ENCODE measurements at places on chromosomes 4 and X.

DNA sequence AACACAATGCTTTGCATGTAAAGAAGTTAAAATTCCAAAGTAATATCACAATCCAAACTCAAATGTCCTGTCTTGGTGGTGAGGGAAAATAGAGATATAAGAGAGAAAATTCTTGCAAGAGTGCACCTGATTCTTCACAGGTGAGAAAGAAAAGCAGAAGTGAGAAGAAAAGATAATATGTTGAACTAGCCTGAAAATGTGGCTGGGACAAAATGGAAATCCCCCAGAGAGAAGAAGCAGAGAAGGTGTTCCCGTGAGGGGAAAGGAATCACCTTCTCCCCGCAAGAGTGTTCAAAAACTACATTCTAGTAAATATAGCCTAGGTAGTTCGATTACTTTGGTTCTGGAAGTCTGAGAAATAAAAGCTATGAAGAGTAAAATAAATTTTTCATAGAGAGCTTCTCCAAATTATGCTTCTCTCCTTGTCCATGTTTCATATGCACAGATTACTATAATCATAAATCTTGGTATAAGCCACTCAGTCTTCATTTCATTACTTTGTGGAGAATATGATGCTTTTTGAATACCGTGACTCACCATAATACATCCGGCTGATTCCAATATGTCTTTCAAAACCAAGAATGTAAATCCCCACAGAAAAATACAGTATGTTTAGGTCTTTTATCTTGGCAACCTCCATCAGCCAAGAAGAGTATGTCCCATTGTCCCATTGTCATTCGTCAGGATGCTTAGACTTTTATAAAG, 63.1 kb downstream of the COX18 start:
- DNase-seq, result no peak

DNA sequence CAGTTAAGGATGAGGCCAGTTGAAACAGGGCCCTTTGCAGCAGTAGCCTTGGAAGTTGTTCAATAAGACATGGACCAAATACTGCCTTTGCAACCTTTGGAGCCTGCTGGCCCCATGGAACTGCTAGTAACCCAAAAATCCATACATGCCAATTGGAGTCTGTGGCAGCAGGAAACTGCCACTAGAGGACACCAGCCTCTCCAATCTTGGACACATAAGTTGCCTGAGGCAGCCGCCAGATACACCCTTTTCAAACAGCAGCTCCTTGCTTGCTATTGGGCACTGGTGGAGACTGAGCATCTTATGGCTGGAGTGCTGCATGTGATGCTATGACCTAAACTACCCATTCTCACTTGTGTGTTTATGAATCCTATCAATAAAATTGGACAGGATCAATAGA, 14.8 kb upstream of the LAP3 start:
- no peak for DNase-seq

DNA sequence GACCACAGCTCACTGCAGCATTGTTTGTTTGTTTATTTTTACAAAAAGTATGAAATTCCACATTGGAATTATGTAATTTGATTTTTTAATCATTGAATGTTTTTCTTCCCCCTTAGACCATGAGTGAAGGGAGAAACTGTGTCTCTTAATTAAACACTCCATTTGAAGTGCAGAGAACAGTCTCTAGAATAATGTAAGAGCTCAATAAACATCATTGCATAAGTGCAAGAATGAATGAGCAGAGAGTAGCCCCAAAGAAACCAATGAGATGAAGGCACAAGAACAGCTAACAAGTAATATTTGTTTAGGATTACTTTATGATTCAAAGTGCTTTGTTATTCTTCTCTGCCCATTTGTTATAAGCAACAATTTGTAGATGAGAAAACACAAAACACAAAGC, 921.3 kb upstream of the LCORL start:
- DNase-seq, result no peak

DNA sequence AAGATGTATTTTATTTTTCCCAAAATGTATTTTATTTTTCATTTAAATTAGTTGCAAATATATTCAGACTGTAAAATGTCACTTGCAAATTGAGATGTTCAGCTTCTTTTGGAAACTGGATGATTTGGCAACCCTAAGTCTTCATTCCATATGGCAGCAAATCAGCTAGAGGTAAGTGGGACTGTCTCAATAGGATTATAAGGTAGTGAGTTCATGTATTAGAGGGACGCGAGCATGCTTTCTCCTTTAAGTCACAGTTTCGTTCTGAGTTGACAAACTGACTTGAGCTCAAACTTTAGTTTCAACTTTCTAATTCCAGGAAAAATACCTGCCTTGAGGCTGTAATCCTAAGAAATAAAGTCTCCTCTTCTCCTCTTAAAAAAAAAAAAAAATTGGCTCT, 44.2 kb upstream of the TMEM131L start:
- DNase-seq, result no peak

GRCh38 chr4:24417206-24417605, 167.1 kb downstream of the DHX15 start:
- DNase-seq, result no peak

DNA sequence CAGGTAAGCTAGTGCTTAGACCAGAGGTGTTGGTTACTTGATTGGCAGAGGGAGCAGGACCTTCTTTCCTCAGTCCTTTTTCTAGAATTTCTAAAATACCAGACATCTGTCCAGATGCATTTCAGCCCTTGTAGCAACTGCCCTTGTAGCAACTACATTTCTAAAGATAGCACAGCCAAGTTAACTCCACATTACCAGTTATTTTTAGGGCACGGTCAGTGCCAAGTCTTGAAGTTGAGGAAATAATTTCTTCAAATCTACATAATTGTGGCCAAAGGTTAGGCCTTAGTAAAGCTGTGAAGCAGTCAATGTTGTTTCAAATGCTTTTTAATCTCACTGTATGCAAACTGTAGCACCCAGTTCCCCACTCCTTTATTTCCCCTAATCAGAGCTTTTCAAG, 62.9 kb downstream of the MID1IP1 start:
- no peak for DNase-seq

DNA sequence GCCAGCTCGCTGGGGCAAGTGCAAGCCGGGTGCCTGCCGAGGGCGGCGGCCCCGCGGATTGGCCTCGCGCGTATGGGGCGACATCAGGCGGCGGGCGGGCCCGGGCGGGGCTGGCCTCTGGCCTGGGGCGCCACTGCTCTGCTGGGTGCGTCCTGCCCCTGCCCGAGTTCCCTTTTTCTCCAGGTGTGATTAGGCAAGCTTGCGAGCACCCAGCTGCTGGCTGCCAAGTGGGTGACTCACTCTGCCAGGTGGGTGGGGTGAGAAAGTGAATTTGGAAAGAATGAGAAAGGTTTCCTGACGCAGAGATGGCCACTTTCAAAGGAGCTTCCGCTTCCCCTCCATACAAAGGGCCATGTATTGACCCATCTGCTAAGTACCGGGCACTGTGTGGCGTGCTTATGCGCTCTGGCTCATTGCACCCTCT, 32.5 kb downstream of the FGFBP1 start:
- DNase-seq, result no peak

DNA sequence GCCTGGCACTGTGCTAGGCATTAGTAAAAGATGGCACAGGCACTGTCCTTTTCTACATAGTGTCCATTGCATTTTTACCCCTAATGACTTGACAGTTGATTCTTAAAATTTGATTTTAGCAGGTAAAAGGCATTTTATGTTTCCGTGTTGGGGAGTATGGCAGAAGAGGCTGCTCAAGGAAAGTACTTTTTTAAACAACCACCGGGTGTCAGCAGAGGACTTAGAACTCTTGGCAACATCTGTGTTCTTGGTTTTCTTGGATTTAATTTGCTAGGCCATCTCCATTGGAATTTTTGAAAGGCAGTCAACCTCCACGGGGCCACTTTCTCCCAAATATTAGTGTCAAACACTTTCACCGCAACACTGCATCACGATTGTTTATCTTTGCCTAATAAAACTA, 102.9 kb downstream of the TSPAN7 start:
- no peak for DNase-seq

Measured in activated CD8-positive, alpha-beta memory T cell treated with anti-CD3 and anti-CD28 coated beads for 1 hour (primary cell).